ENCODE measurements at places on chromosomes 6 and 20.

- no peak for DNase-seq
Measured at GRCh38 chr6:5730585-5731263, 276.0 kb downstream of the NRN1 start.

- DNase-seq, result no peak
Measured at GRCh38 chr20:14783766-14784165, 446.4 kb upstream of the FLRT3 start.

- no peak for DNase-seq
Measured at GRCh38 chr20:63382551-63383300, 21.6 kb upstream of the CHRNA4 start.

DNA sequence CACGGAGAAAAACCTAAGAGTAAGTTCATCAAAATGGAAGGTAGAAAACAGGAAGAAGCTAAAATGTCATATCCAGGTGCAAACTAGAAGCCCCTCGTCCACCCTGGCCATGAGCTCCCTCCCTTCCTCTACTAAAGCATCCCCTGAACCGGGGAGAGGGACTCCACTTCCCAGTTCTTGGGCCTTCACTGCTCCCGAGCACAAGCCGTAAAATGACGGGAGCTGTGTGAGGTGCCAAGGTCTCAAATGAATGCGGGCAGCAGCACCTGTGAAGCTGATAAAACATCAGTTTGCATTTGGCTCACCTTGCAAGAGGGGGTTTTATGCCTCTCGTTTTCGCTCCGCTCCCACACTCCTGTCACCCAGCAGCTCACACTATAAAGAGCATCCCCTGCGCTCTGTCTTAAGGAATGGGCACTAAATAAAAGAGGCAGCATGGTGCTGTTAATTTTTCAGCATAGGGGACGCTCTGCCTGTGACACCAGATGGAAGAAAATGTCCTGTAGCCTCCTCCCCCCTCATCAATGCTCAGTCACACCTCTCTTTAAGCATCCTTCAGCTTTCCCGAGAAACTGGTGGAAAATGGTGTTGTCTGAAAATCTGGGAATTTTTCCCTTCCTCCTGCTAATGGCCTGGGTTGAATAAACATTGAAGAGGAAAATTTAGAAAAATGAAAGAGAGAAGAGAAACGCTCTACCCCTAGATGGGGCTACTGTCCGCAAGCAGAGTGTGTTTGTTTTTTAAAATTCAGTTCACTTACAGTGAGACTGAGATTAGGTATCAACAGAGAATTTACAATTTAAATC is 563.0 kb upstream of the AGPAT4 start:
- no peak for DNase-seq

DNA sequence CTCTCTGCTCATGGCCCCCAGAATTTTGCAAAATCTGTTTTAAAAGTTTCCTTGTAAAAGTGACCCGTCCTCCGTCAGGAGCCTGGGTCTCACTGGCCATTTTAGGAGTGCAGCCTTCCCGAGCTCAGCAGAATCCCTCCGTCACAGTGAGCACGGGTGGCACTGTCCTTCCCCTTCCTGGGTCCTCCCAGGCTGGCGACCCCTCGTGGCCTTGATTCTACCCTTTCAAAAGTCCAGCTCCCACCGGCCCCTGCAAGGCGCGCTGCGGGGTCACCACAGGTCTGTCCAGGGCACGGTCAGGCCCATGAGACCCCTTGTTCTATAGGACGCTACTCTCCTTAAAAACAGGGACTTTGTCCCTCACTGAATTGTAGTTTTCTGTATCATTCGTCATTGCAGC is 112.7 kb downstream of the PSMB1 start:
- DNase-seq, result no peak

- DNase-seq, result no peak
Measured at GRCh38 chr20:40467067-40467466, 222.0 kb downstream of the MAFB start.

DNA sequence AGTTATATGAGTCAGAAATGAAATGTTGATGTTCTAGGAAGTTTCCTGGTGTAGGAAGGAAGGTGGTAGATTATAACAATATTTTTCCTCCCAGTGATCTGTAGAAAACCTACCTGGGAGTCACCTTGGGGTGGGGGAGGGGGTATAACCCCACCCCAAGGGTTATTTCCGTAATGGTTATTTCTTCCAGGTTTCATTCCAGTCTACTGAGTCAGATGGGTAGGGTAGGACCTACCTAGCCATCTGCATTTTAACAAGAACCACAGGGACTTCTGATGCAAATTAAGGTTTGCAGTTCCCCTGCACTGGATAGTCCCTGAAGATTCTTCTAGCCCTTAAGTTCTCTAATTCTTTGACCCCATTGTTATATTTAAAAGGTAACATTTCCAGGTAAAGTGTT is 88.9 kb downstream of the ARMC2 start:
- no peak for DNase-seq

- no peak for DNase-seq
Measured at GRCh38 chr20:53755733-53756531, 162.3 kb upstream of the ZNF217 start.

DNA sequence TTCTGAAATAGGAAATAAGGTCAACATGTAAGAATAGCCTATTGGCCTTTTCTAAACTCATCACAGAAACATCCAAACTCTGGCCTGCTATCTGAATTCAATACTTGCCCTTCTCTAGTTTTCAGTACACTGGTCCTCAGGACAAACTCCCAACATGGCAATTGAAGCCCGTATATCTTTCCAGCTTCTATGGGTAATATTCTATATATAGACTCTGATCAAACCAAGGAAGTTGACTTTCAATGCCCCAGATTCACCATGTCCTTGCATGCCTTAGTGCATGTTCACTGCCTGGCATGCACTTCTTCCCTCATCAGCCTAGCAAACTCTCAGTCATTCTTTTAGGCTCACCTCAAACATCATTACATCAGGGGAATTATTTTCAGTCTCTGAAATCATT is 73.2 kb downstream of the RSPO3 start:
- DNase-seq, result no peak

DNA sequence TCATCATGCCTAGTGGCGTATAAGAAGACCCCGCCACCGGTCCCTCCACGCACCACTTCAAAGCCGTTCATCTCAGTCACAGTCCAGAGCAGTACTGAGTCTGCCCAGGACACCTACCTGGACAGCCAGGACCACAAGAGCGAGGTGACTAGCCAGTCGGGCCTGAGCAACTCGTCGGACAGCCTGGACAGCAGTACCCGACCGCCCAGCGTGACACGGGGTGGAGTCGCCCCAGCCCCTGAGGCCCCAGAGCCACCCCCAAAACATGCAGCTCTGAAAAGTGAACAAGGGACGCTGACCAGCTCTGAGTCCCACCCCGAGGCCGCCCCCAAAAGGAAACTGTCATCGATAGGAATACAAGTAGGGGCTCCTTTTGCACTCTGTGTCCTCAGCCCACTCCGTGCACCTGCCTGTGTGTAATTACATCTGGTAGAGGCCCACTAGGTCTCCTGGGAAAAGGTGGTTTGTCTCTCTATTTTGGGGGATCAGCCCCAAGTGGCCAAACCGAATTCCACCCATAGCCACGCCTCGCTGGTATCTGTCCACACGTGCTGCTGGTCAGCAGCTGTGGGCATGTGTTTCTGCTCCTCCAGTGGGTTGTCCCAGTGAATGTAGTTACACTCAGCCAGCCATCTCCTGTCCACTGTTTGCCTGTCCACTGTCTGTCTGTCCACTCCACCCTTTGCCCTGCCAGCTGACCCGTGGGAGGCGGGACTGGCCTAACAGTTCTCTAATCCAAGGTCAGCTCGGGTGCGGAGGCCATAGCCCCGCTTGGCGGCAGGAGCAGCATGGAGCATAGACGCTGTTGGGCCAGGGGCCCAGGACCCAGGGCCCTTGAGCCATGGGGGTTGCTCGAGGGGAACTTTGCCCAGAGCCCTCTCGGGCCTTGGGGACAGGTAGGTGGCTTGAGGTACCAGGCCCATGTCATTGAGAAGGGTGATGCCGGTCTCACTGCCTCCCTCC is 44.3 kb upstream of the MYL9 start:
- DNase-seq, result no peak

- DNase-seq, result no peak
Measured at GRCh38 chr6:127404594-127405178, 54.5 kb downstream of the KIAA0408 start.

- DNase-seq, result no peak
Measured at GRCh38 chr20:35332540-35333200, 40.4 kb upstream of the FAM83C start.

GRCh38 chr20:46230801-46231282 is 77.5 kb downstream of the CDH22 start:
- no peak for DNase-seq

DNA sequence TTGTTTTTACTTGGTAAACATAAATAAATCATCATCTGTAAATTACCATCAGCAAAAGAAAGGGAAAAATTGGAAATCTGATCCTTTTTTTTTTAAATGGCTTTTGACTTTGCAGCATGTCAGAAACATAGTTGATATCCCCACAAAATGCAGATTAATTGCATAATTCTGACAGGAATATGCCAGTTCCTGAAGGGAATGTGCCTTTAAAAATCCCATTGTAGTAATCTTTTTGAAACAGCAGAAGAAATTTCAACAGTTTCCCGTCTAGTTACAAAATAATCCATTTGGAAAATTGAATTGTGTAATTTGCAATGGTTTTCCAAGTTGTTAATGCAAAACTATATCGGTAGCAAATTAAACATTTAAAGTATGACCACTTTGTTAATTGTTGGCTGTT is 95.2 kb downstream of the DOK5 start:
- no peak for DNase-seq

DNA sequence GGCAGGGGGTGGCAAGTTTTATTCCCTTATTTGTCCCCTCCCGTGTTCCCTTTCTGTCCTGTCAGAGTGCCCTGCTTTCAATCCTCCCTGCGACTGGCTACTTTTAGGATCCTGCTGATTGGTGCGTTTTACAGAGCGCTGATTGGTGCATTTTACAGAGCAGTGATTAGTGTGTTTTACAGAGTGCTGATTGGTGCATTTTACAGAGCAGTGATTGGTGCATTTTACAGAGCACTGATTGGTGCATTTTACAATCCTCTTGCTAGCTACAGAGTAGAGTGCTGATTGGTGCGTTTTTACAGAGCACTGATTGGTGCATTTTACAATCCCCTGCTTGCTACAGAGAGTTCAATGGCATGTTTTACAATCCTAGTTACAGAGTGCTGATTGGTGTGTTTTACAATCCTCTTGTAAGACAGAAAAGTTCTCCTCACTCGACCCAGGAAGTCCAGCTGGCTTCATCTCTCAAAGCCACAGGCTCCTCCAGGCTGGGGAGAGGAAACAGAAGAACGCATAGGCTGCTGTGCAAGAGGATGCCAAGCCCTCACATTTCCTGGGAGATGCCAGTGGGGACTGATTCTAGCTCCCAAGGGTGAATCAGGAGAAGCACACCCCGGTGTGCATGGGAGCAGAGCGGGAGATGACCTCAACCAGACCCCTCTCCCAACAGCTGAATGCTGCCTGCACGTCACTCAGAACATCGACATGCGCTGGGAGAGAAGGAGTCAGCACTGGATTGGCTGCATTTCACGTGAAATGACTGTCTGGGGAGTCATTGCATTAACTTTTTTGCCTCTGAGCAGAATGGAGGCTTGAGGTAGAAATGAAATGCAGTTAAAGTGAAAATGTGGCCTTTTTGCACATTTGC is 48.3 kb upstream of the SLC22A23 start:
- no peak for DNase-seq

GRCh38 chr20:19928328-19929011 is 88.7 kb upstream of the NAA20 start:
- DNase-seq, result no peak

Data from stimulated activated CD4-positive, alpha-beta T cell treated with anti-CD3 and anti-CD28 coated beads, Interleukin-1b, Interleukin-23, amount 100 ng/mL, for 1 hour (primary cell).